AG09319 (cell line): ENCODE measurements at places on chromosomes 13 and 19.
A peak's percentile ranks its signal among the peaks of the same experiment; 100 is the strongest.

- DNase-seq = no peak
These were observed 90.9 kb upstream of the TRPC4 start for GRCh38 chr13:37960427-37960826.

GRCh38 chr19:45296355-45296754 is 26.3 kb downstream of the CKM start:
- no peak for DNase-seq

- DNase-seq = no peak
These were observed 50.8 kb upstream of the XPO4 start for GRCh38 chr13:20953245-20953931.

DNA sequence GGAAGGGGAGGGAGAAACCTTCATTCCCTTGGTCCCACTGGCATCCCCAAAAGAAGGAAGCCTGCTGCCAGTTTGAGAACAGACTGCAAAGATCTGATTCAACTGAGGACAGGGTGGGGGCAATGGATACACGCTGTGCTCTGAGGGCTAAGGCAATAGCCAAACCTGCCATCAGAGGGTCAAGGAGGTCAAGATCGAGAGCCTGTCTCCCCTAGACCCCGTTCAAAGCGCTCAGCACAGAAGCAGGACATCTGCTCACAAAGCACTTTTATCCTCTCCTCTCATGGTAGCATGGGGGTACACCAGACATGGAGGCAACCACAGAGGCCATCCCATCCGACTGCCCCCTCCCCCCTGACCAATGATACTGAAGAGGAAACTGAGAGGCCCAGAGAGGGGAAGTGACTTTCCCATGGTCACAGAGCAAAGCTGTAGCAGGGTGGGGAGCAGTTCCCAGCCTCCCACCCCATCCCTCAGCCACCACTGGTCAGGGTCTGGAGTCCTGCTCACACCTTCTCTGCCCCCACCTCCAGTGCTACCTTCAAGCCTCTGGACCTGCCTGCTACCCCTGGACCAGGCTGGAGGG is 11.1 kb downstream of the POU2F2 start:
- DNase-seq = no peak

GRCh38 chr13:41054919-41055619 is 6.2 kb upstream of the WBP4 start:
- no peak for DNase-seq

- DNase-seq = no peak
These were observed 10.8 kb downstream of the CLN5 start for GRCh38 chr13:77002590-77003190.

DNA sequence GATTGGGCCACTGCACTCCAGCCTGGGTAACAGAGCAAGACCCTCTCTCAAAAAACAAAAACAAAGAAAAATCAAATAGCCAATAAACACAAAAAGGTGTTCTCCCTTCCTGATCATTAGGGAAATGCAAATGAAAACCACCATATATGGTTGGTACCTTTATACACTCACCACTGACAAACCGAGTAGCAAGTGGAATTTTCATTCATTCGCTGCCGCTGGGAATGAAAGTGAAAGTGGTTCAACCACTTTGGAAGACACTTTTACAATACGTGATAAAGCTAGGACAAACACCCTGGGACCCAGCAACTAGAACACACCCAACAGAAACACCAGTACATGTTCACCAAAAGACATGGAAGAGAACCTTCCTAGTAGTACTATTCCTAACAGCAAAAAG is 21.0 kb downstream of the GRIK5 start:
- no peak for DNase-seq

- DNase-seq = no peak
These were observed 5.7 kb downstream of the ZNF888 start for GRCh38 chr19:52917531-52917930.

- DNase-seq = no peak
These were observed 2.3 kb downstream of the PPP1R15A start for GRCh38 chr19:48874303-48875135.

DNA sequence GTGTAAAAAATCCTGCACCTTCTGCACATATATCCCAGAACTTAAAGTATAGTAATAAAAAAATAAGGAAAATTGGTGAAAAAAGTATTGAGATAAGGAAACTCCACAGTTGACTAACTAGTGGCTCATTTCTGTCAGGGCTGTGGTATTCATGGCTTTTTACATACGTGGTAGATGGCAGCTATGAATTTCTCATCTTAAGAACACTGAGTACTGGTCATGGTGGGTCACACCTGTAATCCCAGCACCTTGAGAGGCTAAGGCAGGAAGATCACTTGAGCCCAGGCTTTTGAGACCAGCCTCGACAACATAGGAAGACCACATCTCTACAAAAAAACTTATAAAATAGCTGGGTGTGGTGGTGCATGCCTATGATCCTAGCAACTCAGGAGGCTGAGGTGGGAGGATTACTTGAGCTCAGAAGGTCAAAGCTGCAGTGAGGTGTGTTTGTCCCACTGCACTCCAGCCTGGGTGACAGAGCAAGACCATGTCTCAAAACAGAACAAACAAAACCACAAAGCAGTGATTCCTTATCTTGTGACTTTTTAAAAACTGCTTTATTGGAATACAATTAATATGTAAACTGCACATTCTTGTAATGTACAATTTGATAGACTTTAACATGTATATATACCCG is 16.8 kb downstream of the SLAIN1 start:
- DNase-seq = no peak

GRCh38 chr19:53853707-53854106 is 14.0 kb upstream of the MYADM start:
- DNase-seq = no peak

DNA sequence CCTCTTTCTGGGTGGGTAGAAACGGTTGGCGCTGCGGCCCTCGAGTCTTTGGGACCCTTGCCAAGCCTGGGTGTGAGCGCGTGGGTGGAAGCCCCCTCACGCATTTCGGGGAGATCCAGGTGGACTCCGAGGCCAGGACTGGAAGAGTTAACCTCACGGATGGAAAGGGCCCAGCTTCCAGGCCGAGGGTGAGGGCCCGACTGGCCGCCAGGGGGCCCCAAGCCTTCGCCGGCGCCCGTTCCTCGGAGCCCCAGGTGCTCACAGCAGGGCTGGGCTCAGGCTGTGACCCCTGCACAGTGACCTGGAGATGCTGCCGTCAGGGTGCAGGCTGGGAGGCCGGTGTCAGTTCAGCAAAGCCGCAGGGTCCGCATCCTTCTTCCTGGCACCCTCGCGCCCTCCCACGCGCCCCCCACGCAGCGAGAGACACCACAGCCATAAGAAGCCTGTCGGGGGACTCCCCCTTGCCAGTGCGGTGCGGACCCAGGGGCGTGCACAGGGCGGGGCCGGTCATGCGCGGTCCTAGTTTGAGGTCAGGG is 34.2 kb upstream of the TMEM255B start:
- DNase-seq = no peak

DNA sequence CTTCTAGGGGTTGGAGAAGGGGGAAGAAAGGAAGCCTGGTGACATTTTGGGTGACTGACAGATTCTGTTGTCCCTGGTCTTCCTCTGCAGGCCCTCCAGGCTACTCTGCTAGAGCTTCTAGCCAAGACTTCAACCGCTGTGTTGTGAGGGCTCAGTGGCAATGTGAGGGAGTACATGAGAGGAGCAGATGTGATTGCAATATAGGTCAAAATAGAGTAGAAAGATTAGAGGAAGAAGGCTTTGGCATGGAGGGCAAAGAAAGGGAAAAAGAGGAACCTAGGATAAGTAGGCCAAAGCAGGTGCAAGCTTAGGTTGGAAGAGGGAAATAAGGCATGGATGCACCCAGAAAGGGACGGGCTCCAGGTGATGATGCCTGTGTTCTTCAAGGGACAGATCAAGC is 216.9 kb downstream of the RGCC start:
- no peak for DNase-seq

GRCh38 chr19:14770944-14771839 is 7.2 kb downstream of the ADGRE2 start:
- no peak for DNase-seq

DNA sequence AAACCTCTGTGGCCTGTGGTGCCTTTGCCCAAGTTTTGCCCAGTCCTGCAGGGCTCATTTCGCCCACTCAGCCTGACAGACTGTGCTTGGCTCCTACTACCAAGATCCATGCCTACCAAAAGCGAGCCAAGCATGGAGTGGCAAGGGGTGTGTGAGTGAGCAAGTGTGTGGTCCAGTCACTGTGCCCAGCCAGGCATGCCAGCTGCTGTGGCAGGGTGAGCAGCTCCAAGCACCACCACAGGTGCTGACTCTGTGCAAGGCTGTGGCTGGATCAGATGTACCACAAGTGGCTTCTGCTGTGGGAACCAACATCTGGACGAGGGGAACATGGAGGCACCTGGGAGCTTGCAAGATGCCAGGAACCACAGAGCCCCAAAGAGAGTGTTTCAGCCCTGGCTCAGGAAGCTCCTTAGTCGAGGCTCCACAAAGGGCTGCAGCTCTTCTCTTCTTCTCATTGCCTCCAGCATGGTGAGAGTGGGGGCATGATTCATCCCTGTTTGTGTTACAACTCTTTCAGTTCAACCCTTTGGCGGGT is 1564.2 kb upstream of the MIR17HG start:
- no peak for DNase-seq

DNA sequence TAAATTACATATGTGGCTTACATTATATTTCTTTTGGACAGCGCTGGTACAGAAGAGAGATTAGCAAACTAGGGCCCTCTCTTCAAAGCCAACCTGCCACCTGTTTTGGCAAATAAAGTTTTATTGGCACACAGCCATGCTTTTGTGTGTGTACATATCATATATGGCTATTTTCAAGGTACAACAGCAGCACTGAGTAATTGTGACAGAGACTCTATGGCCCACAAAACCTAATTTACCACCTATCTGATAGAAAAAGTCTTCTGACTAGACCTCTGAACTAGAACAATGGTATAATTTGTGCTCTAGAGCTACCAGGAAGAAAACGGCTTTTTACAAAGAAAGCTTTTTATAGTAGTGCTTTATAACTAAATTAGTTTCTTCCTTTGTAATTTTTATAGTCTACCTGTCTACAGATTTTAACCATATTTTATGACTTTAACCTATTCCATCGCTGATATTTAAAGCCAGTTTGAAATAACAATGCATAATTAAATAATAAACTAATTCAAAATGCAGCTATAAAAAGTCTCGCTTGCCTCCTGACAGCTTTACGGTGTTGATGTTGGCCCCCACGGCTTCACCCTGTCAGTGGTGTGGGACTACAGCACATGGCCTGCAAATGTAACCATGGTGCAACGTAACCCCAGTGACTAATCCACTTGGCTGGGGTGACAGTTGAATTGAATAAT is 17.7 kb upstream of the DPY19L3 start:
- peak; percentile 12 for DNase-seq
